ENCODE measurements at places on chromosomes 4 and X.

DNA sequence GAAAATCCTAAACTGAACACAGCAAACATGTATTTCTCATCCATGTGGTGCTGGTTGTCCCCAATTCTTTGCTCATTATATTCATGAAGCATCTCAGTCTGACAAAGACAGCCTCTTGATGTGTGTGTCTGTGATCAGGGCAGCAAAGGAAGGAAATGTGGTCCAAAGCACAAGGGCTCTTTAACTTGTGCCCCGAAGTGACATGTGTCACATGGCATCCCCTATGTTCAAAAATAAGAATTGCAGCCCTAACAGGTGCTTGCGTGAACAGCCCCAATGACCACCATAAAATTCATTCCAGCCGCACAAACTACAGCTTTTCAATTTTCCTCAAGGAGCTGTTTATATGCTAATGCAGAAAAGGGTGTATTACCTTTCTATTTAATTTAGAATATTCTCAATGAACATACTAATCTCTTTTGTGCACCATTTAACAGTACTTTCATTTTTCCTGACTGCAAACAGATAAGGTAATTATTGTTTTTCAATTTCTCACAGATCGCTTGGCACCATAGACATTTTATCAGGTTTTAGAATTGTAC lies 231.9 kb upstream of the CTSO start:
- no peak for DNase-seq

DNA sequence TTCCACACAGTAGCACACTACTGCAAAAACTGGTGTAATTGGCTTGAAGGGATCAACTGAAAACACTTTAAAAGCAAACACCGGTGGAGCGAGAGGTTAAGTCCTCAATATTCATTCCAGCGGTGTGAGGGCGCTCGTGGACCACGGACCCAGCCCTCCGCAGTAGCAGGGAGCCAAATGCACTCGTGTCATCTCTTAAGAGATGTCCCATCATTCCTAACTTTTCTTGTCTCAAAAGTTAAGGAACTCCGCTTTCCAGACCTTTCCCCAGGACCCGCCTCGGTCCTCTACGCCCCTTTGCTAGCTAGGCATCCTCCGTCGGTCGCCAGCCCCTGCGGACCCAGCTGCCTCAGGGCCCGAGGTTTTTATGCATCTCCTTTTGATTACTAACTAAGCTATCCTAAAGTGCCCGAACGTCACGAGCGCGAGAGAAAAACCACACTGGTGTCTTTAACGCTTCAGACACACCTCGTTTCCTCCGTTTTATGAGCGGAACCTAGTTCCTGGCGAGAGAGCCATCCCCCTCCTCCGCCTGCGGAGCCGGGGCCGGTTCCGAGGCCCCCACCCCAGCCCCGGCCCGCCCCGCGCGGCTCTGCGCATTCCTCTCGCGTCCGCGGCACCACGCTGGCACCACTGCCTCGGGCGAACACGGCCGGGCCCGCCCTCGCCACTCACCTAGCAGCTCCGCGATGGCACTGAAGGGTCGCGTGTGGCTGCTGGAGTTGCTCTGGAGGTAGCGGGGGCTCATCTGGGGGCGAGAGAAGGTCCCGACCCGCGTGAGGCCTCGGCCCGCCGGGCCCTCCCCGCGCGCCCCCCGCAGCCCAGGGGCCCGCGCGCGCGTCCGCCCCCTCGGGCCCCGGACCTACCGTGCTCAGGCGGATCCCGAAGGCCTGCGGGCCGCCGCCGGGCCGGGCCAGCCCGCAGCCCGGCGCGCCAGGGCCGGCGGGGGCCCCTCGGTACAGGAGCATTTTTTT lies 723 bp downstream of the MORC4 start:
- peak; percentile 61 for DNase-seq

DNA sequence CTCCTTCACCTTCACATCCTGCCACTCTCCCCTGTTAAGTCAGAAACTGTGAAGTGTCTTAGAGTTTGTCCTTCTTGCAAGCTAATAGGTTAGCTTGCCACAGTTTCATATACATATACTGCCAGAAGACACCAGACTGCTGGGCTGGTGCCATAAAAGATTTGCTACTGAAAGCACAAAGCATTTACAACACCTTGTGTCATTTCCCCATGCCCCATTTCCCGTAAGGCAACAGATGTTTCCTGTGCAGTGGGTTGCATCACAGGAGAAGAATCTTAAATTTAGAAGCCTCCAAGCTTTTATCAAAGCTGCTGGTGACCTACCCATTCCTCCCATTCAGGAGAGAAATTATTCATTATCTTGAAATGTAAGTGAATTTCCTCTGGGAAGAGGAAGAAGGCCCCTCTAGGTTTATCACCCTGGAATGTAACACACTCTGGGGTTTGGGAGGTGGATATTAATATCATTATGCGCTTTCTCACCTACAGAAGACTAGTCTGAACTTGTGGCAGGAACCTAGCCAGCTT lies 34.5 kb upstream of the RAB33B start:
- no peak for DNase-seq

DNA sequence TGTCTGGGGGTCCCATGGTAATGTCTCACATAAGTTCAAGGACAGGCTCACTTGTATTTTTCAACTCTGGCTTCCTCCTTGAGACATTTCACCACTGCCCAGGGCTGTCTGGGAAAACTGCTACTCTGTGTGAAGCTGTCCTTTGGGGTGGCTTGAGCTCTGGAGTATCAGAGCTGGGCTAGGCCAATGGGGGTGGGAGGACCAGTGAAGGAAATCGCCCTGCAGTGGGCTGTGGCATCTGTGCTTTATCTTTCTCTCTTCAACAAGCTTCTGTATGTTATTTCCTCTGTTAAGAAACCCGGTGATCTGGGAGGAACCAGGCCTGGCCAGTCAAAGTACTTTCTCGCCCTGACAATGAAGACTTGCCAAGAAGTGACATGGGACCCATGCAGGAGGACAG lies 87.4 kb downstream of the SMIM20 start:
- DNase-seq, result no peak

- DNase-seq, result peak; percentile 10
Measured at GRCh38 chrX:42615161-42615563, 162.8 kb downstream of the PPP1R2C start.

DNA sequence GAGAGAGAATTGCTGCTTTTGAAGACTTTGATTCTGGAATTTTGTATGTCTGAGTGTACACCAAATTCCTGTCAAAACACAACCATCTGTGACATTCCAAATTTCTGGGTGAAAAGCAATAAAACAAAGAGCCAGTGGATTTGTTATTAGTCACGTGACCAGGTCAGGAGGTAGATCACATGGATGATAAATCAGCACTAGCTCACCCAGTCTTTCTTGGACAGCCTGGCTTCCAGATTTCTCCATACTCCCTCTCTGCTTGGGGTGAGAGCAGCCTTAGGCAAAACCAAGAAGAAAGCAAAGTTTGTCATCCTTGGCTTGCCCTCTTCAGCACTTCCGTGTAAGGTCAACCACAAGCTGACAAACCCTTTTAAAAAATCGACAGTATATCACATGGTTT lies 194.2 kb downstream of the CLCN4 start:
- DNase-seq, result no peak

- DNase-seq, result no peak
Measured at GRCh38 chr4:83569987-83570386, 34.1 kb downstream of the GPAT3 start.

DNA sequence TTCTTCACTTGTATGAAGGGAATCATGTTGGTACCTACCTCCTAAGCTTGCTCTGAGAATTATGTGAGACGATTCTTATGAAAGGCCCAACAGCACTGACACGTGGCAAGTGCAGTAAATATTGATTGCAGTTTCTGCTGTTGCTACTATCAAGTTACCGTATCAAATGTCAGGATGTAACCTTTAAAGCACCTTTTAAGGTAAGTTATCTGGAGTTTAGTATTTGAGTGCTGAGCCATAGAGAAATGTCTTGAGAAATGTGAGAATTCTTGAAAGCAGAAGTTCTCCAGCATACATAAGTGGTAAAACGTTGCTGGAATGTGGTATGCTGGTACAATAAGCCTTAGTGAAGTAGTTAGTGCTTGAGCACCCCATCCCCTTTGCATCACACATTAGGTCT lies 90.4 kb downstream of the PHOX2B start:
- DNase-seq, result no peak

DNA sequence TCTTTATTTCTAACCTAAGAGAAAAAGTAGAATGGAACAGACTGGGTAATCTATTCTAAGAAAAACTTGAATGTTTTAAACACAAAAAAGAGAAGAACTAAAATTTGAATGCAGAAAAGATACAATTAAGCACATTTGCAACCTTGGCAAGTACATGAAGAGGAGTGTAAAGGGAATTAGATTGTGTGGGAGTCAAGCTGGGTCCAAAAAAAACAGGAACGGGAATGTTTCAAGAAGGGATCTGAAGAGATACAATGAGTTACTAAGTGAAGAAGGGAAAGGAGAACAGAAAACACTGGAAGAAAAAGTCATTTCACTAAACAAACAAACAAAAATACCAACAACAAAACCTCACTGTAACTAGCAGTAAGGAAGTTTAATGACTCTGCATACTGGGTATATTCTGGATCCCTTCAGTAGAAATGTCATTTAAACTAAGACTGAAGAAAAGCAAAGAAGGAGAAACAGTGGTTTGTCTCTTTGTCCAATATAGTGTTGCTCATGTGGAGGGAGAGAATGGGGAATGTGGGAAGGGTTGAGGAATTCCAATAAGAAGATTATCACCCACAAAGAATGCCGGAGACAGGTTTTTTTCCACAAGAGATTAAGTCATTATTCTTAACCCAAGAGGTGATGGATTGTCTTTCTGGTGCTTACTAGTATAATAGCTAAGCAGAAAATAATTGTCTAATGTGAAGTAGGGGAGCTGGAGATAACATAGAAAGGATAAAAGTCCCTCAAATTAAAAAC lies 50.4 kb upstream of the PTPN13 start:
- no peak for DNase-seq

GRCh38 chr4:26237916-26238315 lies 82.9 kb upstream of the RBPJ start:
- no peak for DNase-seq

GRCh38 chrX:100895365-100896075 lies 21.4 kb upstream of the NOX1 start:
- DNase-seq, result no peak

- no peak for DNase-seq
Measured at GRCh38 chr4:167234316-167234881, at the start of gene SPOCK3. SPOCK3 (minus strand) TSS chr4:167234494.

- no peak for DNase-seq
Measured at GRCh38 chr4:138542191-138542776, 300.1 kb upstream of the SLC7A11 start.
